ENCODE measurements at places on chromosomes 11 and 22.
A peak's percentile ranks its signal among the peaks of the same experiment; 100 is the strongest.

GRCh38 chr11:14793546-14793945 is 98.5 kb downstream of the CYP2R1 start:
- no peak for DNase-seq

DNA sequence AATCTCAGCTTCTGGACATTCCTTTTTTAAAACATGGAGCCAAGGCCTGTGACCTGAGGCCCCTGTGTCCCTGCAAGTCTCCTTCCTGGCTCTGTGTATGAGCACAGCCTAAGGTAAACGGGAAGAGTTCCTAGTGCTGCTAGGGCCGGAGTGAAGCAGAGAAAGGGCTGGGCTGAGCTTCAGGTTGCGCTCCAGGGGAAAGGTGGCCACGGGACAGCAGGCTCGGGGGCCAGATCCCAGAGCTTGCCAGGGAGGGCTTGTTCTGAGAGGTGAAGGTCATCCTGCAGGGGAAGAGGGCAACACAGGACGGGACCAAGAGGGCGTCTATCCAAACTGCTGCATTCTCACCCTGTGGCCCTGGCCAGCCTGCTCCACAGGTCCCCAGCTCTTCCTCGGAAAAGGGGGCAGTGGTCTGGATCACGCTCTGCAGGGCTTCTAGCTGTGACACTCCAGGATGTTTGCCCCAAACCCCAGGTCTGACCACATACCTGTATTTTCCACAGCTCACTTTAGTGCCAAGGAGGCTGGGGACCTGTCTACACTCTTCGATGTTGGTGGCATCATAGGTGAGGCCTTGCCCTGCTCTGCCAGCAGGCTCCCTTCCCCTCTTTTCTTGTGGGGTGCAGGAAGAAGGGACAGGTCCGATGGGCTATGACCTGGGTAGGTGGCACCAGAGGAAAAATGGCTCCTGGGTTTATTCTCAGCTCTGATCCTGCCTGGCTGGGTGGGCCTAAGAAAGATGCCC is 20.4 kb downstream of the SLC37A2 start:
- no peak for DNase-seq

DNA sequence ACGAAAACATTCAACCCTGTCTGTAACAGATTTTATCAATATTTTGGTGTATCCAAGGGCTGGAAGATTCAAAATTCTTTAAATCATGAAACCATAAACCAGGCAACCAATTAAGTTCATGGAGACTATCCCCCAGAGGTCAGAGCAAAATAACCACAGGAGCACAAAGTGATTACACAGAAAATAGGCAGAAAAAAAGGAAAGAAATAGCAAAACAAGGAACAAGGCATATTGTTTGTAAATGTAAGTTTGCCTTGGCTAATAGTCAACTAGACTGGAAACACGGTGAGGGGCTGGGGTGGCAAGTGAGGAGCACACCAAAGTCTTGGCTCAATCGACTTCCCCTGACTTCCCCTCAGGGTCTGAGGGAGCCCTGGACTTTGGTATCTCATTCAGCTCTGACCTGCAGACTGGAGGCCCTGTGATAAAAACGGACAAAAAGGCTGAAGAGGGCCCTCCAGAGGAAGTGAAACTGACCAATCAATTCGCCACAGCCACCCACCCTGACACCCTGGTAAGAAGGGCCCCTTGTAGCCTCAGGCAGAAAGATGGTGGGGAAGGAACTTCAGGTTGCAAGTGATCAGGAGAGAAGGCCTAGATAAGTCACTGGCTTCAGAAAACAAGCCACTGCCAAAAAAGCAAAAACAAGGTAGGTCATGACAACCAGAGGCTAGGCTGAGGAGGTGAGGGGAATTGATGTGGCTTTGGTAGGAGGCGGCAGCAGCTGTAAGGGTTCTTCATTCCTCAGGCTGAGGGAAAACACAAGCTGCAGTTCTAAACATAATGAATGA is 1.8 kb downstream of the SIK3 start:
- no peak for DNase-seq

- DNase-seq: peak; percentile 25
Observed at GRCh38 chr11:63813563-63814382, 517 bp downstream of the SPINDOC start.

- no peak for DNase-seq
Observed at GRCh38 chr11:20597154-20597679, 2.2 kb upstream of the SLC6A5 start.

- DNase-seq: no peak
Observed at GRCh38 chr11:7514099-7514591, 346 bp downstream of the PPFIBP2 start.

DNA sequence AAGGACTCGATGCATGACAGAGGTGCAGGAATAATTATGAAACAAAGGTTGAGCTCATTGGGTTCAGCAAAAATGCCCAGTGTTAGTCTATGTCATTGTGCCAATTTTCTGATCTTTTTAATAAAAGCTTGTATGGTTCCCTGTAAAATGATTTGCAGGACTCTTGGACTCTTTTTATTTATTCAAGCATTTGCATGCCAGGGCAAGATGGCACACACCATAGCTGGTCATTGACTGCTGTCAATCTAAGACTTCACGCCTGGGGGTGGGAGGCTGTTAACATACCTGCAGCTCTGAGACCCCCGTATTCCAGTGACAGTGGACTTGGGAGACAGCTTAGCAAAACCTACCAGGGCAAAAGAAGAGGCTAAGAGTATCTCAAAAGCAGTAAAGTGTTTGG is 32.0 kb upstream of the ANO1 start:
- no peak for DNase-seq

DNA sequence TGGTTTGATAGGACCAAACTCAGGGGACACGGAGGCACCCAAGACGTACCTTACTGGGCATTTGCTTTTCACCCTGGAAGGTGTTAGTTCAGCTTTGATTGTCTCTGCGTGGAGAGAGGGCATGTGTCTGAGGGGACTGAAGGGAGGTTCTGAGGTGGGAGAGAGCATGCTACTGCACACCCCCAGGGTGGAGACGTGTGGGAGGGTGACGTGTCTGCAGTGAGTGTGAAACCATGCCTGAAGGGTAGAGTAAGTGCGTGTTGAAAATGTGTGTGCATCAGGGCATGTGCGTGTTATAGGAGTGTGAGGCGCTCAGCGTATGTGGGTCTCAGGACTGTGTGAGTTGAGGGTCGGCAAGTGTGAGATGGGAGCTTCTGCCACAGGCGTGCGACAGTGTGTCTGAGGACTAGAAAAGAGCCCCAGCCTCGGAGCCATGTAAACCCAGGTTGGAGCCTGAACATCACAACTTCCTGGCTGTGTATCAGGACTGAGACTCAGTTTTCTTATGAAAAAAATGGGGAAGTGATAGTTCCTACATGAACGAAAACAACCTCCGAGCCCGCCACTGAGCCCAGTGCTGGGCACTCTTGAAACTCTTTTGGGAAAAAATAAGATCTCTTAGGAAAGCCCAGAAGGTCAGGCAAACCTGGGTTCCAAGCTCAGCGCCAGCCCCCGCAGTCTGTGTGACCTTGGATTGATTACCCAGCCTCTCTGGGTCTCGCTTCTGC is 11.8 kb upstream of the KCNJ11 start:
- no peak for DNase-seq

DNA sequence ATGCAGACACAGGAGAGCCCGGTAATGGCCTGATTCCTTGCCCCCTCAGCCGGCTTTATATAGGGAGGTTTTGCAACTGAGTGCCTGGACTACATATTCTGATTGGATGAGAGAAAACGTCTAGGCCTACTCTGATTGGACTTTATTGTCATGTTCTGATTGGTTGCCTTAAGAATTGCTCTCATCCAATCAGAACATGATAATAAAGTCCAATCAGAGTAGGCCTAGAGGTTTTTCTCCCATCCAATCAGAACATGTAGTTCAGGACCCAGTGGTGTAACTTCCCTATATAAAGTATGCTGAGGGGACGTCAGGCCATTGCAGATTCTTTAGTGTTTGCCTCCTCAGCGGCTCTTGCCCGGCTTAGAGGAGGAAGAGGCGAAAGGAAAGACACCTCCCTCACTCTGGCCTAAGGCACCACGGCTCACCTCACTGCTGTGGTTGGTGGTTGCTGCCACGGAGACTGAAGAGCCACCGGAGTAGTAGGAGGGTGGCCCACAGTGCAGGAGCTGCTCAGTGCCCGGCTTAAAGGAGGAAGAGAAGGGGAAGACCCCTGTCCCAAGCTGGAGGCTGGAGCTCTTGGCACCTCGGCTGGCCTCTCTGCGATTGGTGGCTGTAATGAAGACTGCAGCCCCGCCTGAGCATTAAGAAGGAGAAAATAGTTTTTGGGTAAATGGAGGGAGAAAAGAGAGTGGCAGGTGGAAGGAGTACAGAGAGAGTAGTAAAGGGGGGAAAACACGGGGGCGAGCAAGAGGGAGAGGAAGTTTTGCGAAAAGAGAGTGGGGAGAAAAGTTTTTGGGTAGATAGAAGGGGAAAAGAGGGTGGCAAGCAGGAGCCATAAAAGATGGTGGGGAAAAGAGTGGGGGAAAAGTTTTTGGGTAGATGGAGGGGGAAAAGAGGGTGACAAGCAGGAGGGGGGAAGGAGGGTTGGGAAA is 116.7 kb upstream of the SERPIND1 start:
- DNase-seq: no peak

- no peak for DNase-seq
Observed at GRCh38 chr22:42752912-42753311, 32.2 kb upstream of the A4GALT start.

DNA sequence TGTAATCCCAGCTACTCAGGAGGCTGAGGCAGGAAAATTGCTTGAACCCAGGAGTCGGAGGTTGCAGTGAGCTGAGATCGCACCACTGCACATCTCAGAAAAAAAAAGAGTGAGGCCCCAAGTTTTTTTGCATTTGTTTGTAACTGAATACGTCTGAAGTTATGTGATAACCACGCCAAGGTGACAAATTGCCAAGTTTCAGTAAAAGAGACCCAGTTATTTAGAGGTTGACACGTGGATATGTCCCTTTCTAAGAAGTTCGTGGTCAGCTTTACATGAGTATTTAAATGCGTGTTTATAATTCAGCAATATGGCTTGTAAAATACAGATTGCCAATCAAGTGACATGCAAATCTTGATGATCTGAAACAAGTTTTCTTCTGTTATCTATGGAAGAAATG is 8.0 kb downstream of the PPARA start:
- DNase-seq: no peak

Data from stimulated activated CD4-positive, alpha-beta T cell treated with anti-CD3 and anti-CD28 coated beads, Interleukin-4, amount 100 ng/mL, for 48 hours (primary cell).